GOT3 (cell line): ENCODE measurements at places on chromosomes 6 and 20.

DNA sequence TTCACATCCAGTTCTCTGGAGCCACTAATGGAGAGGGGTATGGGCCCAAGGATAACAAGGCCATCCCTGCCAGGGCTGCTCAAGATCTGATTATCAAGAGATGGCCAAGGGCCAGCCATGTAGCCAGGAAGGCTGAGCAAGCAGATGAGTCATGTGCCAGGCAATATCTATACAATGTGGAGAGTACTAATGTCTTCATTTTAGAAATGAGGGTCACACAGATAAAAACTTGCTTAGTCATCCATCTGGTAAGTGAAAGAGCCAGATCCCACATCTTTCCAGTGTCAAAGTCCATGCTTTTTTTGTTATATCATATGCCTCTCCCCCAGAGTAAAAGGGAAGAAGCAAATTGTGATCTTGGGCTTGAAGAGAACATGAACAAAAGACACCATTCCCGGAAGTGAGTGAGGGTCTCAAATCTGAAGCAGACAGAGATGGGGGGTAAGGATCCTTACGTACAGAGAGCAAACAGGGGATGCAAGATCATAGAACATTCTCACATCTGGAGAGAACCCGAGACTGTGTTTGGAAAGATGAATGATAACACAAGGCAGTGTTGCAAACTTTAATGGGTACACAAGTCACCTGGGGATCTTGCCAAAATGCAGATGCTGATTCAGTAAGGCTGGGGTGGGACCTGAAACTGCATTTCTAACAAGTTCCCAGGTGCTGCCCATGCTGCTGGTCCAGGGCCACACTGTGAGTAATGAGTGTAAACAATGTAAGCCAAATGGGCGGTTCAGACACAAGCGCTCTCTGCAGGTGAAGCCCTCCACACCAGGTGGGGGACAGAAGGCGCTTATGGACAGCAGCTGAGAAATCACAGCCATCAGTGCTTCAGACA lies 20.0 kb upstream of the GSTA3 start:
- no peak for DNase-seq

DNA sequence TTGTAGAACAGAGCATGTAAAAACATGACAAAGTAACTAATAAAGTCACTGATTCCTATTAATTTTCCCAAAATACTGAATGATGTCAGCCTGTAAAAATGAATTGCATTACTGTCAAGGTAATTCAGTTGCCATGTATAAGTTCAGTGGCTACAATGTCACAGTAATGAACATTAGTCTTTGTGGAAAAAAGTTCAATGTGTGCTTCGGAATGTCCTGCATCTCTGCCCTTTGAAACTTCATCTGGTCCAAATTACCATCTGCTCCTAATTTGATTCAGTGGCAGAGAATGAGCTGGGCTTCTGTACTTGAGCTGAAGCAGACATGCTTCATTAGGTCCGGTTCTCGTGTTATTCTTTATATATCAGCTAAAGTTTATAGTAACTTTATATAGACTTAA lies 567.4 kb downstream of the COL12A1 start:
- DNase-seq = no peak

- DNase-seq = no peak
Observed at GRCh38 chr6:53376661-53377226, 28.0 kb upstream of the ELOVL5 start.

DNA sequence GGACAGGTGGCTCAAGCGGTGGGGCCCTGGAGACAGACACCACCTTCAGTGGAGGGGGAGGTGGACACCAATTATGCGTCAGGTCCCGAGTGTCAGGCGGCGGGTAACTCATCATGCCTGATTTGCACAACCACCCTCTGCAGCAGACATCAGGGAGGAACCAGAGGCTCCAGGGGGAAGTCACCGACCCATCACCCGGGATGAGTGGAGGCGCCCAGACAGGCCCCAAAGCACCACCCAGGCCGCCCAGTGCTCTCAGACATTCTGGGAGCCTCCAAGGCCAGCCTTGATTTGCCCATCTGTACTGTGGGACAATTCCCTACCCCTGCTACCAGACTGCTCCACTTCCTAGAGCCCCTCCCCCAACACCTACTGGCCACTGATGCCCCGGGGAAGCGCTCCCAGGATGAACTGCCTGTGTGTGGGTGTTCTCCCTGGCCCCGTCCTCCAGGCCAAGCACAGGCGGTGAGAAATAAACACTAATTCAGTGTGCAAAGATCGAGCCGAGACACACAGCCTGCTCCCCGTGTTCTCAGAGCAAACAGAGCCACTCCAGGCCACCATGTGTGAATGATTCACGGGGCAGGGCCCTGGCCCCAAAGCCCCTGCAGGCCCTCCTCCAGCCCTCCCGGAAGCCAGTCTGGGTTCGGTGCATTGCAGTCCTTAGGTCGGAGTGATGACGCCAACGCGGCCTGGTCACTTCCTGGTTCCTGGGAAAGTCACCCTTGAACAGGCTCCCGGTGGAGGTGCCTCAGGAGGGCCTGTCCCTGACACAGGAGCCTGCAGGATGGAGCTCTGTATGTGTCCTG lies 107.2 kb downstream of the ASXL1 start:
- no peak for DNase-seq

- no peak for DNase-seq
Observed at GRCh38 chr6:105251689-105252088, 71.9 kb upstream of the POPDC3 start.

DNA sequence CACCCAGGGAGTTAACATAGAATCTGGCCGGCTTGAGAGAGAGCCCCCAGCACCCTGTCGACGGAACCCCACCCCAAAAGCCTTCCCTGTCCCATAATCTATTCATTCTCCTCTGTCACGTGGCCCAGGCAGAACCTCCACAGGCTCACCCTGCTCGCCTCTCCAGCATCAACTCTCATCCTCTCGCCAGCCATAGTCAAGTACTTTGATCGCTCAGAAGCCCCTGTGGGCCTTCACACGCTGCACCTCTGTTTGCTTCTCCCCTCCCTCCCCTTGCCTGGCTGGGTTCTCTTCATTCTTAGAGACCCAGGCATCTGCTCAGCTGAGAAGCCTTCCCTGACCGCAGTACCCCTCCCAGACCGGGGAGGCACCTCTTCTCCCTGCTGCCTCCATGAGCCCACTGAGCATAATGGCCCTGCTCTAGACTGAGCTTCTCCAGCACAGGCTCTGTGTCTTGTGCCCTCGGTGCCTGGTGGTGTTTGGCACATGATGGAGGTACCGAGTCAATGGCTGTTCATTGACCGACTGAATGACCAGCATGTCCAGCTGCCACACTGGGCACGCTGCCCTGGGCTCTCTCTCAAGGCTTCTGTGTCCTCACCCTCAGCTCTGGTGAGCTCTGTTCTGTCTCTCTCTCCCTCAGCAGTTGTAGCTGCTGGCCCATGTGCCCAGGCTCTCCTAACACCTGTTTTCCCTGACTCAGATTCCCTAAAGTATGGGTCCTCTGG lies 33.7 kb downstream of the PKIG start:
- no peak for DNase-seq

DNA sequence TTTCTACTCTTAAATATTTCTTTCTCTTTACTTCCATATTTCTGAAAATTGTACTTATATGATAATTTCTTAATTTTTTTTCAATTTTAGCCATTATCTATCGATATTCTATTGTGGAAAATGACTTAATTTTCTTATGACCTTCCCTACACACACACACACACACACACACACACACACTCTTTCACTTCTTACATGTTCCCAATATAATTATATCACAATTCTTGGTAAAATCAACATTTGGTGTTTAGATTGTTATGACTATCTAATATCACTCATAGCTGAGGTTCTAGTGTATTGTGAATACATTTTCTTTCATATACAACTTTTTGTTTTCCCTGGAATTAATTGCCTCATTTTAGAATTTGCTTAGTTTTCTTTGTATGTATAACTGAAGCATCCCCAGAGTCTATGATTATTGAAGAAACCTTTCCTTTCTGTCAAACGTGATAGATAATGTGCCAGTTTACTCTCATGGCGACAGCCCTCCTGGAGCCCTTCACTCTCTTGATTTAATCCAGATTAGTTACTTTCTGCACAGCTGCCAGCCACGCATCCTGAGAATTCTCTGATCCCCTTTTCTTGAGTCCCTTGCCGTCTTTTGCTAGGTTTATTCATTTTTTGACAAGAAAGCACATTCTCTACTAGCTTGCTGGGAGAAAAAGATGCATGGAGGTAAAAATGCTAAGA lies 63.4 kb downstream of the RNF182 start:
- no peak for DNase-seq

DNA sequence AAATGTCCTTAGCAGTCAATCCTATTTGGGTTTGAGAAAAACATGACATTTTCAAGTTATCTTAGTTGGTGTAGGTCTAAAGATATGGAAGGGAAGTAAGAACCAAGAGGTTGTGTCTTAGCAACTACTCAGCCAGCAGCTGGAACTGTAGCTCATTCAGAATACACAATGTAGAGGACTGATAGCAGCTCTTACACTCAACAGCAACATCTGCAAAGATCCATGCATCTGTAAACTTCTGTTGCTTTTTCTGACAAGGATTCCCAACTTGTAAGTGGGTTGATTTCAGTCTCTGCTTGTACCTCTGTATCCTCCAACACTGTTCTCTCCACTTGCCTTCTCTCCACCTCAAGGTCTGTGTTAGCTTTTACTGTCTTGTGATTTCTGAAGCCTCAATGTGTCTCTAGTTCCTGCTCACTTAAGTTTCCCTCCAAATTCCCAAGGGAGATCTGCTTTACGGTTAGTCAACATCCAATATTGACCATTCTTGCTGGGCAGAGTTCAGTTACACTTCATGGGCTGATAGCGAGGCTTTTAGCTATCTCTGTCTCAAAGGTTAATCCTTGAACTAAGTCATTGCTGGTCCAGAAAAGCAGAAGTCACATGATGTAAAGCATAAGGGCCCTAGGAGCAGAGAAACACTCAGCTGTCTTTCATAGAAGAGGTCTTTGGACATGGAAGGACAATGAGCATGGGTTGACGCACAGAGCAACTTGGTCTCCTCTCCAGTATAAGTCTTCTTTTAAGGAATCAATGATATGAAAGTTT lies 71.6 kb upstream of the LGSN start:
- DNase-seq = no peak

DNA sequence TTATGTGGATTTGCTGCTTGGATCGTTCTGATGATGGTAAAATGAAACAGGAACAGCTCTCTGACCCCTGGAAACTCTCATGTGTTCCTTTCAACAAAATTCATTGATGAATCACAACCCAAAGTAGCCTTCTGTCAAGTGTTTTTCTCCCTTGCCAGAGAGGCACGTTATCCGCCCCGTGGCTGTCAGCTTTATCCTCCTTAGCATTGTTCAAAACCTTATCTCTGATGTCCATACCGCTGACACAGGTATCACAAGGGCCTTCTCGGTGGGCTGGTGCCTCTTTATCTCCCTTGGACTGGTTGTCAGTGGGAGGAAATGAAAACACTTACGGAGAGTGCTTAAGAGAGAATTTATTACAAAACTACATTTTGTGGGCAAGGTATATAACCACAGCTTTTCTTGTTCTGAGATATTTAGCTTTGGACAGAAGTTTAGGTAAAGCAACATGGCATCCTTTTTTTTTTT lies 84.9 kb downstream of the TIAM2 start:
- no peak for DNase-seq

- no peak for DNase-seq
Observed at GRCh38 chr6:80161434-80161833, 55.0 kb downstream of the BCKDHB start.

GRCh38 chr20:60013296-60014139 lies 55.3 kb downstream of the CDH26 start:
- no peak for DNase-seq

DNA sequence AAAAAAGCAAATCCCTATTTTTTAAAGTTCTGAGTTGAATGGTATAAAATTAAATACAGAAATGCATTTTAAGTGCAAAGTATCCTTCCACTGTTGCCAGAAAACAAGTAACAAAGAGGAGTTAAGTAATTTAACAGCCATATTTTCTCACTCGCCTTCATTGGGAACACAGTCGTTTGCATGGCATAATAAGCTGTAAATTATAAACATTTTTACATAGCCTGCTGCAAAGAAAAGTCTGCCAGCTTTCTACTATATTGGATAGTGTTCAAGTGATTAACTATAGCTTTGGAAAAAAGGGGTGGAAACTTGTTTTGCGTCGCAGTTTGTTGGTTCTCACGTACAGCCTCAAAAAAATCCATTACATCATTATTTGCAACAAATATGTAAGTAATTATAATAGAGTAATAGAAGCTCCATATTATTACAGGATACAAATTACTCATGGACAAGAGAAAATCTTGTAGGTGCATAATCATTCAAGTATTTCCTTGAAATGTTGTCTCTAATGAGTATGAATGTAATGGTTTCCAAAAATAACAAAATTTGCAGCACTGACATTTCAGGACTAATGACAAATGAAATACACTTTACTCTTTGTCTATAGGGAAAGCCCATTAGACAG lies 139.3 kb downstream of the PDSS2 start:
- no peak for DNase-seq

DNA sequence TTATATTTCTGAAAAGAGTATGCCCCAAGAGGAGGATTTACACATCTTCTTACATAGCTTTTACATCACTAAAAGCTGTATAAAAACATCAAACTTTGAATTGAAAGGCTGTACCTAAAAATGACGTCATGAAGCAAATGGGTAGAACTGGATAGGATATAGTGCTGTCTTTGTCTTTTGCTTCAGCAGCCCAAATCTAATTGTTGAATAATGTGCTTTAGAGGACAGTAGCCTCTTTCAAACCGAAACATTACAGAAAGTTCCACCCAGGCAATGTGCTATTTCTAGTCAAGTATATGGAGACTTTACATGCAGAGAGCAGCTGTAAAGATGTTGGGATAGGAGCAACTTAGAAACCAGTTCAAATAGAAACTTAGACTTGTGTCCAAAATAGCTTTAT lies 51.9 kb downstream of the ADGRG6 start:
- no peak for DNase-seq

DNA sequence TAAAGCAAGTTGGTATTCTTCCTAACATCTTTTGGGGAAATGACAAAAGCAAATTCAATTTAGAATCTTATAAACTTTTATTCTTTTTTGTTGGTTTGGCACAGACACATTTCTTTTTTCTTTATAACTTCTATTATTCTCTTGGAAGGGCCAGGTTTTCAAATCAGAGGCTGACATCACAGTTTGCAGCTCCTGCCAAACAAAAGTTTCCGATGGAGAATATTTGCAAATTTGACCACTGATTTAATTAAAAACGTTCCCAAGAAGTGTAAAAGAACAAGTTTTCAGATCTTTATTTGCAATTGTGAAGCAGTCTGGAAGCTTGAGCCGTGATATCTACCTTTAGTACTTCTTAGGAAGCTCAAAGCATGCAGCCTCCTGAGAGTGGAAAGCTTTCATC lies 53.8 kb upstream of the CD83 start:
- no peak for DNase-seq

- DNase-seq = no peak
Observed at GRCh38 chr6:357261-357790, 34.2 kb upstream of the IRF4 start.

DNA sequence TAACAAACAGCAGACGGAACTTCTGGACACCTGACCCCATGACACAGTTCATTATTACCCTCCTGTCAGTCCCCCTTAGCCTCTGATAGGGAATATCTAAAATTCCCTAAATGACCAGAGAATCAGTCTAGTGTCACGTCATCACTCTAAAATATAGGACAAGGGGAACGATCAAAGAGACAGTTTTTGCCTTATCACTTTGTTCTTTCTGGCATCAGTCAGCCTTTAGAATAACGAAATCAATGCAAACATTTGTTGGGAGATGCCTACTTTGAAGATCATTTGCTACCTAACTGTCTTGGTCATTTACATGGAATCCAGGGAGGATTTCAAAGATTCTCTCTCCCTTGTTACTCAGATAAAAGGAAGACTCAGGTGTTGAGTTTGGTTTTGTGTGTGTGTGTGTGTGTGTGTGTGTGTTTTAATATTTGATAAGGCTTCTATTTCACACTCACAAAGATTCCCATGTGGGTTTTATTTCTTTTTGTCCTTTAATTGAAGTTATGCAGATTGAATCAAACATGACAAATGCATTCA lies 28.3 kb downstream of the LINC00237 start:
- DNase-seq = no peak
